ENCODE measurements at places on chromosomes 11 and 22. TPM values are rescaled to one million over a fixed set of nuclear protein-coding genes. Genes with fewer than 3 reads are reported as not detected.

GRCh38 chr11:69489031-69489745 lies 7.7 kb downstream of the LINC01488 start:
- DNase-seq, result no peak

- DNase-seq, result no peak
These were observed 1.5 kb downstream of the TCF20 start for GRCh38 chr22:42268852-42269410.

- DNase-seq, result no peak
These were observed 23.5 kb downstream of the PPFIBP2 start for GRCh38 chr11:7537265-7537664.

OR8I2 gene
- polyA plus RNA-seq, result not detected

Data from urinary bladder (tissue), 4 donors.